Esophagus mucosa (tissue), 1 donor: ENCODE measurements at places on chromosomes 6 and 20. TPM values are rescaled to one million over a fixed set of nuclear protein-coding genes. Genes with fewer than 3 reads are reported as not detected.
A peak's percentile ranks its signal among the peaks of the same experiment; 100 is the strongest.

DNA sequence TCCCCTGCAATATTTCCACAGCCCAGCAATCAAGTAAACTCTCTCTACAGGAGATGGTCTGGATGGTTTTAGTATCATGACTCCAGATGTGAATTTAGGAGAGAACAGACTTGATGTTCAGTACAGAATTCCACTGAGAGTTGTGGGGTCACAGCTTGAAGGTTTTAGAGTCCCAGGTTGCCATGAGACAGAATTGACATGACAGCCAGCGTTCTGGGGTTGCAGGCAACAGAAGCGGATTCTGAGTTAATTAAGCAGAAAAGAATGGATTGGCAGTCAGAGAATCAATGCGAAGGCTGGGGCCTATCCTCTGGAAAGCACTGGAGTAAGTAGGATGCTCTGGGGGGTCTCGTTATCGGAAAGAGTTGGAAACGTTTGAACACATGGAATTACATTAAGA, 2.4 kb upstream of the KIAA1755 start:
- no peak for ATAC-seq

DNA sequence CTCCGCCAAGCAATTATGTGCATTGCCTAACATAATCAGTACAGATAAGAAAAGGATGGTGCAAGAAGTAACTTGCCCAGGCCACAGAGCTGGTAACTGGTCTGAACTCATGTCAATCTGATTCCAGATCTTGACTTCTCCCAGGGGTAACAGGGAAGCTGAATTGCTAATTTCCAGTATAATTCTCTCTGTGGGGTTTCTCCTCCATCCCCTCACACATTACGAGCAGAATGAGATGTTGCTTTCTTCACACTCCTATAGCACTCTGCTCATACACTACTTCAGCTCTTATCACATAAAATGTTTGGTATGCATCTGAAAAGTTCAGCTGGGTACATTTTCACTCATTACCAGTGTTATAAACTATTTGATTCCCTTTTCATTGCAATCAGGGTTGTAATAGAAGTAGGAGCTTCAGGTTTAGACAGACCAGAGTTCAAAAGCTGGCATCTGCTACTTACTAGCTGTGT, 24.0 kb upstream of the LRRC1 start:
- ATAC-seq, result peak; percentile 55

GRCh38 chr6:33880766-33881165, 77.0 kb upstream of the MLN start:
- no peak for ATAC-seq

Gene COL11A2
- 0.32 TPM for total RNA-seq

DNA sequence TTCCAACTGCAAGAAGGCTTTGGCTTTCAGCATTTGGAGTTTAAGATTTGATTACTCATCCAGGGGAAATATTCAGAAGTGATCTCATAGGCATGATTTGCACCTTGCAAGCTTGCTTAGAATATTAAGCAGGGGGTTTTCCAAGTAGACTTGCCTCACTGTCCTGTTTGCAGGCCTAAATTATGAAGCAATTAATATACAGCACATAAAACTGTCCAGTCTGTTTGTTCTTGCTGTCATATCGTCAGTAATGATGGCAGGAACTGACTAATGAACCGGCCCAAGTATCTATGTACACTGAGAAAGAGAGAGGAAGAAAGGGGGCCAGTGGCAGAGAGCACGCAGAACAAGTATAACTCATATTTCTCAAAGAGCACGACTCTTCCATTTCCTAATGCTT, 212.5 kb upstream of the SUPT3H start:
- ATAC-seq, result peak; percentile 91

GRCh38 chr6:79302341-79302740, 67.9 kb upstream of the HMGN3 start:
- peak; percentile 36 for ATAC-seq

DNA sequence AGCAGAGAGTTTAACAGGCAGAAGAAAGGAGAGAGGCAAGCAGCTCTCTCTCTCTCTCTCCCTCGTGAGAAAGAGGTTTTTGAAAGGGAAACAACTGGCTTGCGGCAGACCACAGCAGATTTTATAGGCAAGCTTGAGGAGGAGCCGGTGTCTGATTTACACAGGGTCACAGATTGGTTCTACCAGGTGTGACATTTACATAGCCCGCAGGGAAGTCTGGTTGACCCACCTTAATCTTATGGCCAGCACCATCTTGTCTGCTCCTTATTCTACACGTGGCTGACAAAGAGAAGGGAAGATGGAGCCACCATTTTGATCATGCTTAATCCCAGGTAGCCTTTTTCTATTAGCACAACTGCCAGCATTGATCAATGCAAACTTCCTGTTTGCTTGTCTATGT, 65.4 kb downstream of the OR2J2 start:
- ATAC-seq, result no peak

Gene MOG
- not detected for total RNA-seq

DNA sequence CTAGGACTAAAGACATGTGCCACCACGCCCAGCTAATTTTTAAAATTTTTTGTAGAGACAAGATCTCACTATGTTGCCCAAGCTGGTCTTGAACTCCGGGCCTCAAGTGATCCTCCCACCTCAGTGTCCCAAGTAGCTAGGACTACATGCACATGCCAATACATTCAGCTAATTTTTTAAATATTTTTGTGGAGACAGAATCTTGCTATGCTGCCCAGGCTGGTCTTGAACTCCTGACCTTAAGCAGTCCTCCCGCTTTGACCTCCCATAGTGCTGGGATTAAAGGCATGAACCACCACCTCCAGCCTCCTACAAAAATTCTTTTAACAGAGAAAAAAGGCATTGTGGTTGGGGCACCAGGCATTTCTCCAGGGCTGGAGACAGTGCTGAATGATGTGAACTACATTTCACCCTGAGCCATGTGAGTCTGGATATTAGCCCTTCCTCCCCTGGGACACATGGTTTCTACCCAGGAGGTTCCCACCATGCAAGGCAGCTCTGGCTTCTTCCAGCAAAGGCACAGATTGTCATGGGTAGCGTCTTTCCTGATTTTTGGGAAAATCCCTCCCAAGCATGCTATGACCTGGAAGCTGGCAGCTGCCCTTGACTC, 36.3 kb upstream of the CMTR1 start:
- no peak for ATAC-seq

- no peak for ATAC-seq
Observed at GRCh38 chr6:165146456-165146855, 162.9 kb downstream of the C6orf118 start.

GRCh38 chr6:43833223-43833995, 63.4 kb downstream of the VEGFA start:
- ATAC-seq, result no peak

Gene PSORS1C1
- 0.20 TPM for total RNA-seq

Gene SAPCD1
- total RNA-seq, result 0.64 TPM

Gene DCDC2
- total RNA-seq, result not detected

DNA sequence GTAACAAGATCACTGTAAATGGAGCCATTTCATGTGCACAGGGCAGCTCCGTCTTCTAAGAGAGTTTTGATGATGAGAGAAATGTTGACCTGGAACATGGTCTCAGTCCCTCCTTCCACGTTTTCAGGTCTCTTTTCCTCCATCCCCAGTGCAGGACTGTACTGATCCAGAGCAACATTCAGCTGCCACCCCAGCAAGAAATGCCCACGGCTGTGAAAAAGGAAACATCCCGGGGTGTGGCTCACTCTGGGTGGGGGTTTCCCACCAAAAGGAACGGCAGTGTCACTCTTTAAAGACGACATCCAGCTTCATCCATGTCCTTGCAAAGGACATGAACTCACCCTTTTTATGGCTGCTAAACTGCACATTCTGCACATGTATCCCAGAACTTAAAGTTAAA, 92.6 kb downstream of the ERMARD start:
- ATAC-seq, result no peak

DNA sequence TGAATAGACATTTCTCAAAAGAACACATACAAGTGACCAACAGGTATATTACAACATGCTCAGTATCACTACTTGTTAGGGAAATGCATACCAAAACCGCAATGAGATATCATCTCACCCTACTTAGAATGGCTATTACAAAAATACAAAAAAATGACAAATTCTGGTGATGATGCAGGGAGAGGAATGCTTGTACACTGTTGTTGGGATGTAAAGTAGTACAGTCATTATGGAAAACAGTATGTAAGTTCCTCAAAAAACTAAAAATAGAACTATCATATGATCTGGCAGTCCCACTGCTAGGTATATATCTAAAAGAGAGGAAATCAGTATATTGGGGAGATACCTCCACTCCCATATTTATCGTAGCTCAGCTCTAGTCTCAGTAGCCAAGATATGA, 10.9 kb upstream of the SLC17A5 start:
- no peak for ATAC-seq

Gene NKX2-2
- total RNA-seq, result not detected

GRCh38 chr6:39911513-39912125, 22.6 kb downstream of the MOCS1 start:
- no peak for ATAC-seq

Gene PLEKHG1
- total RNA-seq, result 34.2 TPM

DNA sequence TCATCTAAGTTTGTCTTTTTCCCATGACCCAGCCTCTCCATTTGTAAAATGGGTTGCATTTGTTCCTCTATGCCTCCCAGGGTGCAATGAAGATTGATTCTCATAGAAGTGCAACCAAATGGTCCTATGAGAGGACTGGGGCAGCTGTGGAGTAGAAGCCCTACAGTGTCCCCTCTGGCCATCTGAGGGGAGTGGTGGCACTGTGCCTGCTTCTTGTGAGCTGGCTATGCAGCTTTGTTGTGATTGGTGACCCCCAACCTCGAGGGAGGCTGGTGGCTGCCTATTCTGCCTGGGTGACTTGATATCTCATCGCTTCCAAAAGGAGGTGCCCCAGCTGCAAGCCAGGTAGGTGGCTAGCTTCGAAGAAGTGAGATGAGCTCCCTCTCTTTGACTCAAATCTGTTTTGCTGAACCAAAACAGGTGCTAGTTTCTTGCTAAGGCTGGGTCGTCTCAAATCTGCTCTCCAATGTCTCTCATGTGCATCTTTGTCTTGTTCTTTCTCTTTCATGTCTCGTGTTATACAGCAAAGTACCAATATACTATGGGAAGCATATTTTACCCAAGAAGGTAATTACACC, 33.9 kb downstream of the TXLNB start:
- ATAC-seq, result no peak

GRCh38 chr6:134802426-134803058, 147.4 kb downstream of the ALDH8A1 start:
- peak; percentile 26 for ATAC-seq

Gene BMP2
- total RNA-seq, result 3.5 TPM

GRCh38 chr6:101597693-101598092, 204.2 kb downstream of the GRIK2 start:
- ATAC-seq, result no peak

DNA sequence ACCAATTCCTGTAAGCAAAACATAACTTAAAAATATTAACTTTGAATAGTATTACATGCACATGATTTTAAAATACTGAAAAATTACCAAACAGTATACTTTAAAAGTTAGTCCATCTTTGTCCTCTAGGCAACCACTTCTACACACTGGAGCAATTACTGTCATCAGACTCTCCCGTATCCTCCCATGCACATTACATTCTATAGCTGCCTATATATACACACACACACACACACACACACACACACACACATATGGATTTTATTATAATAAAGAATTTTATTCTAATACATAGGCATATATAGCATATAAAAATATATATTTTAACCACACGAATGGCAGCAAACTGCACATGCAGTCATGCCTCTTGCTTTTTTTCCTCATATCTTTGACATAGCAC, 8.2 kb downstream of the REV3L start:
- ATAC-seq, result no peak

- ATAC-seq, result no peak
Observed at GRCh38 chr6:140311146-140311545, 936.7 kb upstream of the CITED2 start.

- no peak for ATAC-seq
Observed at GRCh38 chr6:90712114-90712513, 125.2 kb upstream of the MAP3K7 start.

GRCh38 chr6:168799067-168799466, 358.1 kb downstream of the SMOC2 start:
- no peak for ATAC-seq

Gene CLDN20
- not detected for total RNA-seq

Gene SMLR1
- not detected for total RNA-seq

Gene MACROD2
- total RNA-seq, result 2.2 TPM

DNA sequence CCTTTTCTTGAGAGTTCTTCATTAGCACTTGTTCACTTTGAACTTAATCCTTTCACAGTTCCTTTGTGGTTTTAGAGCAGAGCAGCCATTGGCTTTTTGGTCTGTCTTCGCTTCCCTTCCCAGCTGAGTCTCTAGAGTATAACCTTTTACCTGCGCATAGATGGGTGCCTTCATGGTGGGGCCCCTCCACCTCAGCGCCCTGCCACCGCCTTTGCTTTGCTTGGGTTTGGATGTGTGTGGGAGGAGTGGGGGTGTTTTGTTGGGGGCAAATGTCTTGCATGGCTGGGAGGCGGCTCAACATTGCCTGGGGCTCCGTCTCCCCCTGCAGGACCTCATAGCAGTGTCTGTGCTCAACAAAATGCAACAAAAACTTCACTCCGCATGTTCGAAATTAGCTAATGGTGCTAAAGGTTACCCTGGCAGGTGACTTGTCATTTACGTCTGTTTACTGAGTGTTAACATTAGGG, 11.9 kb downstream of the PYGB start:
- no peak for ATAC-seq

Gene OPRL1
- 0.12 TPM for total RNA-seq

GRCh38 chr6:154509421-154510143, 903 bp downstream of the CNKSR3 start:
- peak; percentile 23 for ATAC-seq

- ATAC-seq, result no peak
Observed at GRCh38 chr6:169906004-169906687, 154.7 kb downstream of the ERMARD start.

DNA sequence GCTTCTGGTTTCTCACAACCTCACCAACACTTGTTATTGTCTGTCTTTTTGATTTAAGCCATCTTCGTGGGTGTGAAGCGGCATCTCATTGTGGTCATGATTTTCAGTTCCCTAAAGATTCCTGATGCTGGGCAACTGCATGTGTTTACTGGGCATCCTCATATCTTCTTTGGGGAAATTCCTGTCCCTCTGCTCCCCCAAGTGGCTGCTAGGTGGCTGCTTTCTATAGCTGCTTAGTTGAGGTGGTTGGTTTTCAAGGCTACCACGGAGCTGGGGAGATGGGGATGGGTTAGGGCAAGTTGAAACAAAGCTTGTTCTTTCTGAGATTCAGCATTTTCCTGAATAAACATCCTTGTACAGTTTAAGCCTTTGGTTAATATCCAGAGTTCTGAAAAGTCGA, 403.9 kb upstream of the SULF2 start:
- peak; percentile 48 for ATAC-seq

GRCh38 chr6:125421836-125422235, 120.1 kb upstream of the HDDC2 start:
- ATAC-seq, result no peak

DNA sequence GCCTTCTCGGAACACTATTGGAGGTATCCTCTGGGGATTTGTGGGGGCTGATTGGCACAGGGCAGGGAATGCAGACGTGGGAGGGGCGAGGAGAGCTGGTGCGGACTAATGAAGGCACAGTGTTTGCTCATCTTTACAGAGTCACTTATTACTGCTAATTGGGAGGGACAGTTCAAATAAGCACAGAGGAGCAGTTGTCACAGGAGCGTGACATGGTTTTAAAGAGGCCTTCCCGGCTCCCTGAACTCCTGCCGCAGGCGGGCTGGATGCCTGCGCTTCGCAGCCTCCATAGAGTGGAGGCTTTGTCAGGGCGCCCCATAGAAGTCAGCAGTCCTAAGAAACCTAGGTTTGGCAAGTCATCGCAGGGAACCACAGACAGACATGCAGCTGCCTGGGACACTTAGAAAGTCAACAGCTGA, 149.6 kb downstream of the LINC00237 start:
- no peak for ATAC-seq

Gene BACH2
- 0.76 TPM for total RNA-seq

Gene RNF39
- 2.6 TPM for total RNA-seq

- ATAC-seq, result no peak
Observed at GRCh38 chr6:169536446-169537170, 165.2 kb downstream of the WDR27 start.
